ENCODE measurements at places on chromosomes 16 and 17.

GRCh38 chr16:85172455-85173145, 60.3 kb upstream of the CIBAR2 start:
- no peak for DNase-seq

GRCh38 chr17:81553616-81554181, 1.5 kb upstream of the FAAP100 start:
- DNase-seq = no peak

DNA sequence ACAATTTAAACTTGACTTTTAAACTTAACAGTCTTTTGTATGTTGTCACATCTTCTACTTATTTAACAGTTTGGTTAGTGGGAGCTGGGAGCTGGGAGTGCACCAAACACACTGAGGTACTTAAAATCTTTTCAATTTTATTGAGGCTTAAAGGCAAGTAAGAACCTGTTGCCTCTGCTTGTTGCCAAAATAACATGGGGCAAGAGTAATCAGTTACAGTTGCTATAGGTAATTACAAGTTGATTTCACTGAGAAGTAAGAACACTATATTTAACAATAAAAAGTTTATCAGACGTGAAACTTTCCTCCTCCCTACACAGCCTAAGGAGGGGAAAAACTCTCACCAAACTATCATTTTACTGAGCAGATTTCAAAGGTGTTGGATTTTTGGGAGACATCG, 135.2 kb downstream of the FTO start:
- DNase-seq = no peak

- no peak for DNase-seq
Measured at GRCh38 chr16:57572978-57573728, 30.7 kb downstream of the ADGRG5 start.

GRCh38 chr16:50267151-50267631, 840 bp downstream of the ADCY7 start:
- DNase-seq = no peak

All from Ammon's horn (tissue), 1 donor.